Lung microvascular endothelial cell (primary cell): ENCODE measurements at places on chromosomes 12 and 14. TPM values are rescaled to one million over a fixed set of nuclear protein-coding genes. Genes with fewer than 3 reads are reported as not detected.

GRCh38 chr12:91364471-91365184 is 182.0 kb upstream of the DCN start:
- DNase-seq: no peak

The EPYC gene
- total RNA-seq: not detected in 2 replicates

- DNase-seq: peak; percentile 22
Measured at GRCh38 chr14:91315844-91316267, 71.4 kb upstream of the GPR68 start.

The KRT3 gene
- not detected in 2 replicates for total RNA-seq

- peak; percentile 90 for DNase-seq
Measured at GRCh38 chr12:96094201-96094600, 58.8 kb upstream of the LTA4H start.

The ESRRB gene
- total RNA-seq: not detected in 2 replicates

DNA sequence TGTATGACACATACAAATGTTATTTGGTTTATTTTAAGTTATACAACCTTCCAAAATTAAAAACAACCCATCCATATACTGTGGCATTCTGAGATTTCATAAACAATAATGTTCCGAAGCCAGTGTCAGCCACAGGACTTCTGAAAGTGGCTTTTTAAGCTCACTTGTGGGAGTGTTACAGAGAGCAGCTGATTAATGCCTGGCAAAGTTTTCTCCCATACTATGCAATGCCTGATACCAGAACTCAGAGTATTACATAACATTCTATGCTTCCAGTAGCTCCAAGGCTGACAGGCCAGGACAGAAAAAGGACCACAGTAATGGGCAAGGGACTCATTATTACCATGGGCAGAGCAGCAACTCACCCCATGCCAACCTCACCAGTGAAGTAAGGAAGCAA is 29.3 kb downstream of the NELL2 start:
- DNase-seq: no peak

GRCh38 chr12:98873776-98874175 is 228.7 kb downstream of the APAF1 start:
- DNase-seq: no peak
